PC-3 (cell line): ENCODE measurements at places on chromosomes 11 and 22. TPM values are rescaled to one million over a fixed set of nuclear protein-coding genes. Genes with fewer than 3 reads are reported as not detected.
A peak's percentile ranks its signal among the peaks of the same experiment; 100 is the strongest.

- no peak for DNase-seq
Observed at GRCh38 chr22:35735542-35735941, 17.9 kb downstream of the APOL5 start.

GRCh38 chr22:36379593-36380361, 8.0 kb downstream of the MYH9 start:
- DNase-seq: peak; percentile 45

DNA sequence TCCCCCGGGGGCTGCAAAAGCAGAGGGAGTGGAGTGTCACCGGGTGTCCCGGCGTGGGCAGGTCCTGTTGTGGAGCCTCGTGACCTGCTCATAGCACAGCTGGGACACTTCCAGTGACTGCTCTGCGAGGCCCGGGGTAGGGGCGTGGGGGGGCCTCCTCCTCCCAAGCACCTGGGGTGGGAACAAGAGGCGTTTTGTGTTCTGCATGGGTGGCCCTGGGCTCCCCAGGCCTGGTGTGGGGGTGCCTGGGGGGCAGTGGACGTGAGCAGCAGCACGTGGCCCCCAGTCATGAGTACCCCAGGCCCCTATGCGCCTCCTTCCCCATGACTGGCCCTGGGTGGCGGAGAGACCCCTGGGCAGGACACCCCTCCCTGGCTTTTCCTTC, 104.7 kb downstream of the KCNQ1 start:
- DNase-seq: no peak

DNA sequence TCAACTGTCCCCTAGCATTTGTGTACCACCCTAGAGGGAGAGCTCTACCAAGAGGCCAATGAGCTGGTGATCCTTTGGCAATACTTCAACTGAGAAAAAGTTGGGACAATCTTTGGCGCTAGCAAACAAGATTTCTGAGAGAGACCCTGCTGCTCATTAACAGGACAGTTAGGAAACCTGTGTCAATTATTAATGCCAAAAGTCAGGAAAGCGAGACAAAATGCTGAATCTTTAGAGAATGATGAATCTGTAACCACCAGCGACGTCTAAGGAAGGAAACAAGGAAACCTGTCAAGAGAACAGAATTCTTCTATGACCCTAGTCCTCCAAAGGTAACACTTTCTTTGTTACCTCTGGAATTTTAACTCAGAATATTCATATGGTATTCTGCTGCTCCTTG, 19.9 kb downstream of the LARGE2 start:
- DNase-seq: no peak

DNA sequence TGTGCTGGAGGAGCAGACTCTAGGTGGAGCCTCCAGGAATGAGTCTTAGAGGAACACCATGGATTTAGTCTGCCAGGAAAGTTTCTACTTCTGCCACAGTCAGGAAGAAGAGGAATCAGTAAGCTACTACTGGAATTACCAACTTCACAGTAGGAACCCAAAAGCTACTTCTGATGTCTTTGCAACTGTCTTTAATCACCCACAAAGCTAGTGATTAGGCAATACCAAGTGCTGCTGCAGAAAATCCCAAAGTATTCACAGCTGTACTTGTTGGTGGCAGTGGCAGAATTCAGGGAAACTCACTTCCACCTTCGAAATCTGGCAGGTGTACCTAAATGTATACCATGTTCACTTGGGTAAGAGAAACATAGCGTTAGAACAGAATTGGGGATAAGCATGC, 264.5 kb upstream of the SORL1-AS1 start:
- DNase-seq: no peak

XPNPEP3 gene
- total RNA-seq: 7.9 and 8.5 TPM in 2 replicates

SPON1 gene
- total RNA-seq: not detected in 2 replicates
